CD4-positive, CD25-positive, alpha-beta regulatory T cell (primary cell): ENCODE measurements at places on chromosomes 6 and 20. TPM values are rescaled to one million over a fixed set of nuclear protein-coding genes. Genes with fewer than 3 reads are reported as not detected.

Gene OR2W1
- not detected for total RNA-seq

- no peaks in the 10 kb centered on the region for H3K27me3 ChIP-seq
- H3K4me1 ChIP-seq: peaks cover 79% of the 10 kb centered on the region
- H3K4me3 ChIP-seq: peak overlapping the region; percentile 99
- peak; percentile 67 for DNase-seq
Measured at GRCh38 chr6:110878751-110879522, 4.4 kb downstream of the AMD1 start.

Gene ZBTB12
- total RNA-seq: 0.20 TPM

DNA sequence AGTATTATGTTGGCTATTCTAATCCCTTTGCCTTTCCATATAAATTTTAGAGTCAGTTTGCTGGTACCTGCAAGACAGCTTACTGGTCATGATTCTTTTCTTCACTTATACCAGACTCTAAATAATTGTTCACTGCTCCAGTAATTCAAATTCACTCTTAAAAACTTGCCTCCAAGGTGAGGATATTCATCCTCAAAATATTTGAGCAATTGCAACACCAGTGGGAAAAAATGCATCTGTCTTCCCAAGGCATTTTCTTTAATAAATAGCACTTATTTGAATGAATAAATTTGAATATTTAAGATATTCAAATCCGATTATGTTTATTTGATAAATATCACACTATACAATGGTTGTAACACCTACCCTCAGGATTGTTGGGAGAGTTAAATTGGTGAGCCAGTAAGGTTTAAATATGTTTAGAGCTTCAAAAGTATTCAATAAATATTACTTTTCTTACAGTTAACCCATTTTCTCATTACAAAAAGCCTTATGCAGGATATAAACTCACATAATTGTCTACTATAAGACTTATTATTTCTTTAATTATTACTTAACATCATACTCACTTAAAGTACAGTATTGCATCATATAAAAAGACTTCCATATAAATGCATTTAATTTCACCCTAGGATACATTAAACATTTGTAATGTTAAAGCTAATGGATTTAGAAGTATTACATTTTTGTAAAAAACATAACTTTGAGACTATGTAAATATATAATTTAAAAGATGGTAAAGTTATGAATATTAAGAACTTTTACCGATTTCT is 285.6 kb downstream of the SAMD5 start:
- no peaks in the 10 kb centered on the region for H3K27me3 ChIP-seq
- no peaks in the 10 kb centered on the region for H3K36me3 ChIP-seq
- no peak for DNase-seq
- H3K4me3 ChIP-seq: no peak overlapping the region
- no peak overlapping the region for H3K27ac ChIP-seq
- H3K4me1 ChIP-seq: no peaks in the 10 kb centered on the region

GRCh38 chr20:32515631-32516101 is 69.5 kb downstream of the NOL4L start:
- no peak for DNase-seq
- H3K4me1 ChIP-seq: peaks cover 41% of the 10 kb centered on the region
- peak overlapping the region; percentile 5 for H3K27ac ChIP-seq
- peaks cover 59% of the 10 kb centered on the region for H3K36me3 ChIP-seq
- H3K27me3 ChIP-seq: no peaks in the 10 kb centered on the region
- no peak overlapping the region for H3K4me3 ChIP-seq

DNA sequence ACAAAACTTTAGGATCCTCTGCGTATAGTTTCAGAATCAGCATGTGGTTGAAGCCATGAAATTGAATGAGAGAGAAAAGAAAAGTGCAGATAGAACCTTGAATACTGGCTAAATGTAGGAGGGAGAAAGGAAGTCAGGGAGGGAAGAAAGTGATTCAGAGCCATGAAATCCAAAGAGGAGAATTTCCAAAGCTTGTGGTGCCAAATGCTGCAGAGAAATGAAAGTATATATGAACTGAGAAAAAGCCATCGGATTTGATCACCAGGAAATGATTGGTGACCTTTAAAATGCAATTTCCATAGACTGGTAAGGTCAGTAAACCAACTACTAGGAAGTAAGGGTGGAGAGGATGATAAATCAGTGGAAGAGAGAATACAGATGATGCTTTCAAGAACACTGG is 142.3 kb downstream of the TFAP2A start:
- no peak for DNase-seq
- no peaks in the 10 kb centered on the region for H3K27me3 ChIP-seq
- no peak overlapping the region for H3K4me3 ChIP-seq

Gene B3GAT2
- total RNA-seq: not detected

GRCh38 chr20:7841971-7842310 is 98.3 kb downstream of the HAO1 start:
- H3K36me3 ChIP-seq: no peaks in the 10 kb centered on the region
- H3K27ac ChIP-seq: no peak overlapping the region
- no peak overlapping the region for H3K4me3 ChIP-seq
- H3K27me3 ChIP-seq: no peaks in the 10 kb centered on the region
- DNase-seq: no peak

GRCh38 chr6:117550078-117550600 is 52.2 kb downstream of the GOPC start:
- peaks cover 37% of the 10 kb centered on the region for H3K4me1 ChIP-seq
- H3K27me3 ChIP-seq: no peaks in the 10 kb centered on the region
- no peak overlapping the region for H3K27ac ChIP-seq
- H3K4me3 ChIP-seq: peak overlapping the region; percentile 89
- DNase-seq: no peak

GRCh38 chr20:32251470-32251869 is 26.0 kb upstream of the KIF3B start:
- peaks cover 10% of the 10 kb centered on the region for H3K4me1 ChIP-seq
- no peak for DNase-seq
- H3K36me3 ChIP-seq: no peaks in the 10 kb centered on the region
- H3K27ac ChIP-seq: no peak overlapping the region
- no peaks in the 10 kb centered on the region for H3K27me3 ChIP-seq
- H3K4me3 ChIP-seq: no peak overlapping the region

- no peaks in the 10 kb centered on the region for H3K36me3 ChIP-seq
- H3K27ac ChIP-seq: no peak overlapping the region
- H3K4me1 ChIP-seq: no peaks in the 10 kb centered on the region
- H3K27me3 ChIP-seq: no peaks in the 10 kb centered on the region
- no peak overlapping the region for H3K4me3 ChIP-seq
Measured at GRCh38 chr6:2725999-2726567, 24.6 kb downstream of the MYLK4 start.

DNA sequence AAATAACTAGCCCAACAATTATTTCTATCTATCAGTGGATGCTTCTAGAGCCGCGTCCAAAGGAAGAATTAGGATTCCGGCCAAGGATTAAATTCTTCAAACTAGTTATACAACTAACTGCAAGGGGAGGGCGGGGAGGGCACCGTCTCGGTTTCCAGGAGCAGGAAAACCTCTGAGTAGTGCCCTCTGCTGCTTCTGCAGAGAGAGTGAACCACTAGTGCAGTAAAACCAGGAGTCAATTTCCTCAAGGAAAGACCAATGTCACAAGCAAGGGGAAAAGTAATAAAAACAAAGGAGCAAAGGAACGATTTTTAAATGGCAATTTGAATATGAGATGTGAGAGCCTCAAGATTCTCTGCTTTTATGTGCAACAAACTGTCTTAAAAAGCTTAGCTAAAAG is 16.5 kb upstream of the UBE2J1 start:
- no peak overlapping the region for H3K27ac ChIP-seq
- no peaks in the 10 kb centered on the region for H3K36me3 ChIP-seq
- H3K4me1 ChIP-seq: peaks cover 9% of the 10 kb centered on the region
- H3K27me3 ChIP-seq: no peaks in the 10 kb centered on the region
- H3K4me3 ChIP-seq: no peak overlapping the region

- no peak overlapping the region for H3K4me3 ChIP-seq
- H3K27me3 ChIP-seq: peaks cover 2% of the 10 kb centered on the region
Measured at GRCh38 chr6:117512987-117513573, 30.6 kb downstream of the DCBLD1 start.

DNA sequence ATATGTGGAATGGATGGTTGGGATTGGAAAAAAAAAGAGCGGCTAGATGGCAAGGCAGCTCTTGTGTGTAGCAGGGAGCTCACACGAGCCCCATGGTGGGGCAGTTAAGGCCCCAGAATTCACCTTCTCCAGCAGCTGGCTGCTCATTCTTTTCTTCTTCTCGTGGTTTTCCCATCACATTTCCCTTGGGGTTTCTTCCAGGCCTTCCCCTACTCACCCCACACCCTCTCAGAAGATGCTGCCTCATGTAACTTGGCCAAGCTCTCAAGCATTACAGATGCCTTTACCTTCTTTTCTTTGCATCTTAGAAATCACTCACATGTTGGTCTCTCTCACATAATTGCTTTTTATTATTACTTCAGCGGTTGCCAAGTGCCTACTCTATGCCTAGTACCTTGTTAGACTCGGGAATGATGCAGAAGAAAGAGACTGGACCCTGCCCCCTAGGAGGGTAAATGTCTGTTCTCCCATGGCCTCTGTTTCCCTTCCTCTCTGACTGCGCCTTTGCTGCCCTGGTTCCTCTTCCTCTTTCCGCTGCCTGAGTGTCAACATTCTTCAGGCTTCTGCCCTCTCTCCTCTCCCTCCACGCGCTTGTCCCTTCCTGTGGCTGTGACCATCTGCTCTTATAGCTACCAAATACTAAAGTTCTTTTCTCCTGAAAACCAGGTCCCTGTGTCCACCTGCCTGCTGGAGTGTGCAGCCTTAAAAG is 28.6 kb downstream of the PPARD start:
- H3K4me3 ChIP-seq: peak overlapping the region; percentile 40
- no peaks in the 10 kb centered on the region for H3K36me3 ChIP-seq
- no peak for DNase-seq
- H3K27ac ChIP-seq: no peak overlapping the region

GRCh38 chr6:121161886-121162285 is 172.4 kb downstream of the TBC1D32 start:
- no peak overlapping the region for H3K4me3 ChIP-seq
- H3K27ac ChIP-seq: no peak overlapping the region
- no peaks in the 10 kb centered on the region for H3K27me3 ChIP-seq
- no peaks in the 10 kb centered on the region for H3K4me1 ChIP-seq

Gene TGM2
- total RNA-seq: not detected

- H3K27ac ChIP-seq: no peak overlapping the region
- no peaks in the 10 kb centered on the region for H3K4me1 ChIP-seq
- no peak for DNase-seq
- peaks cover 2% of the 10 kb centered on the region for H3K27me3 ChIP-seq
Measured at GRCh38 chr6:75800708-75801505, 51.9 kb downstream of the MYO6 start.

DNA sequence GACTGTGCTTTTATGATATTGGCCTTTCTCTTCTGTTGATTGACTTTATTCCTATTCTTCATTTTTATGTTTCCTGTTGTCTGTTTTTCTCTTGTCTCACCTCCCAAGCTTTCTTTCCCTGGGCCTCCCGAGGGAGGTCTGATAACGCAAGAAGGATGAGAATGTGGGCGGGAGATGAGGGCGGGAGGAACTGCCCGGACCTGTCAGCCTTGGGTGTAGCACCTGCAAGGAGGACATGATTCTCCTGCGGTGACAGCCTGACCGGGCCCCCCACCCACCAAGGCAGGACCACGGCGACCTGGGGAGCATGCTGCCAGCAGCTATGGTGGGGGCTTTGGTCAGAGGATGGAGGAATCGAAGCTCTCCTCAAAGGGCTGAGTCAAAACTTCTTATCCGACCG is 86.9 kb downstream of the PLEKHG1 start:
- H3K4me3 ChIP-seq: no peak overlapping the region
- no peaks in the 10 kb centered on the region for H3K36me3 ChIP-seq
- DNase-seq: no peak

GRCh38 chr6:135170849-135171248 is 10.3 kb upstream of the MYB start:
- H3K27me3 ChIP-seq: no peaks in the 10 kb centered on the region
- no peaks in the 10 kb centered on the region for H3K4me1 ChIP-seq
- no peaks in the 10 kb centered on the region for H3K36me3 ChIP-seq
- no peak overlapping the region for H3K27ac ChIP-seq
- DNase-seq: no peak
- H3K4me3 ChIP-seq: no peak overlapping the region

DNA sequence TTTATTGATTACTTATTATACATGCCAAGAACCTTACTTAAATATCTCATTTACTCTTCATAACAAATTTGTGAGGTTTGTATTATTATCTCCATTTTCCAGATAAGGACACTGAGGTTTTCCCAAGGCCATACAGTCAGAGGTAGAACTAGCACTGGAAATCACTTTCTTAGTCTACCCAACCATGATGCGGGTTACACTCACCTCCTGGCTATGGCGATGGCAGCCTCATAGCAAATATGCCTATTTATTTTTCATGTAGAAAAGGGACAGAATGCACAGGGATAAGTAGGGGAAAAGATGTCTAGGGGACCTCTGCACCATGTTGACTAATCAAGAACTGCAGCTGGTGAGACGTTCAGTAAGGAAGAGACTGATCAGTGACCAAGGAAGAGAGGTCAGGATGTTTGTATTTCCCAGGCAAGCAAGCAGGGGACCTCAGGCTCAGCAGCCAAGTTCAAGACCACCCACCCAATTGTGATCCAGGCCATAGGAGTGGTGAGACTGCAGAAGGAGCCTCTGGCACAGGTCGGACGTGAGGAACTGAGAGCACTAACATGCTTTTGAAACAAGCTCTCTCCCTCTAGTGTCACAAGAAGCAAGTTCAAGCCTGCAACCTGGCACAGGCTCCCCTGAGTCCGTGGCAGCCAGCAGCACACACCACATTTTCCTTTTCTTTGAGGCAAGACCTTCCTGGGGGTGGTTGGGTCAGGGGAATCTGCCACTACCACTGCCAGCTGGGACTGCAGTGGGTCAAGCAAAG is 97.8 kb downstream of the GMPR start:
- H3K27me3 ChIP-seq: no peaks in the 10 kb centered on the region
- no peak overlapping the region for H3K27ac ChIP-seq
- H3K36me3 ChIP-seq: peaks cover 6% of the 10 kb centered on the region
- H3K4me3 ChIP-seq: no peak overlapping the region
- peaks cover 12% of the 10 kb centered on the region for H3K4me1 ChIP-seq

- no peak for DNase-seq
- no peaks in the 10 kb centered on the region for H3K36me3 ChIP-seq
- no peak overlapping the region for H3K27ac ChIP-seq
Measured at GRCh38 chr20:13355411-13355810, 134.3 kb downstream of the ISM1 start.

GRCh38 chr6:32839356-32839755 is 817 bp upstream of the TAP2 start:
- H3K27ac ChIP-seq: peak overlapping the region; percentile 99
- H3K4me3 ChIP-seq: no peak overlapping the region
- H3K36me3 ChIP-seq: peaks cover 38% of the 10 kb centered on the region
- DNase-seq: no peak

Gene HLA-DPA1
- 102 TPM for total RNA-seq

Gene GNAS-AS1
- 0.54 TPM for total RNA-seq

GRCh38 chr6:53306819-53307347 is 41.9 kb downstream of the ELOVL5 start:
- peak overlapping the region; percentile 75 for H3K27ac ChIP-seq
- DNase-seq: peak; percentile 13

DNA sequence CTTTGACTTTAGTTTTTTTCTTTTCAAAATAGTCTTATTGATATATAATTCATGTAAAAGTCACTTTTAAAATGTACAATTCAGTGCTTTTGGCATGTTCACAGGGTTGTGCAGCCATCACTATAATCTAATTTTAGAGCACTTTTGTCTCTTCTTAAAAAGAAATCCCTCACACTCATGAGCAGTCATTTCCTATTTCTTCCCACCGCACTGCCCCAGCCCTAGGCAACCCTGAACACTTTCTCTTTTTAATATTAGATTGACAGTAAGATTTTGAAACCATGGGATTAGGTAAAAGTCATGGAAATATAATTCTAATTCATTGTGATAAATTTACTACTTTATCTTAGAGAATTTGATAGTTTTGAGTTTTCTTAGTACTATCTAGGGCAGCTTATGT is 309.4 kb downstream of the UTRN start:
- H3K27me3 ChIP-seq: no peaks in the 10 kb centered on the region
- H3K4me1 ChIP-seq: no peaks in the 10 kb centered on the region
- DNase-seq: no peak

Gene ELOVL4
- total RNA-seq: not detected

- H3K36me3 ChIP-seq: no peaks in the 10 kb centered on the region
- H3K4me1 ChIP-seq: no peaks in the 10 kb centered on the region
Measured at GRCh38 chr6:116511424-116512110, at the start of gene CALHM5. Gene CALHM5, plus strand, starts transcription at chr6:116511639. Its CDS starts 58 bp downstream, at chr6:116511697.
